ENCODE measurements at places on chromosomes 1 and 21.

GRCh38 chr1:175130649-175131045, 61.9 kb downstream of the KIAA0040 start:
- DNase-seq: no peak

DNA sequence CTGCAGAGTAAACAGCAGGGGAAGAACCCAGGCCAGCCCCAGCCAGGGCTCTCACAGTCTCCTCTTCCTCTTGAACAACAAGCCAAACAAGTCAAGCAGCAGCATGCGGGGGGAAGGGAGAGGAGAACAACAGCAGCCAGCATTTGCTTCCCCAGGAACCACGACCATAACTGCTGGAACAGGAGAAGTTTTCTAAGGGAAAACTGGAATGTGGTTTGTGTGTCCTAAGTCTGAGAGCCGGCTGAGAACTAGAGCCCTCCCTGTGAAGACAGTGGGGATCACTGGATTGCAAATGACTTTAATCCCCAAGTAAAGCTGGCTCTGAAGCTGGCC, 48.2 kb downstream of the COQ8A start:
- DNase-seq: no peak

GRCh38 chr1:198119906-198120305, 36.9 kb upstream of the NEK7 start:
- DNase-seq: no peak

- peak; percentile 68 for DNase-seq
Measured at GRCh38 chr1:21659099-21659923, 9.8 kb downstream of the RAP1GAP start.

- no peak for DNase-seq
Measured at GRCh38 chr1:227994632-227995300, 12.0 kb upstream of the WNT3A start.
